ENCODE measurements at places on chromosomes 5 and 9.
A peak's percentile ranks its signal among the peaks of the same experiment; 100 is the strongest.

DNA sequence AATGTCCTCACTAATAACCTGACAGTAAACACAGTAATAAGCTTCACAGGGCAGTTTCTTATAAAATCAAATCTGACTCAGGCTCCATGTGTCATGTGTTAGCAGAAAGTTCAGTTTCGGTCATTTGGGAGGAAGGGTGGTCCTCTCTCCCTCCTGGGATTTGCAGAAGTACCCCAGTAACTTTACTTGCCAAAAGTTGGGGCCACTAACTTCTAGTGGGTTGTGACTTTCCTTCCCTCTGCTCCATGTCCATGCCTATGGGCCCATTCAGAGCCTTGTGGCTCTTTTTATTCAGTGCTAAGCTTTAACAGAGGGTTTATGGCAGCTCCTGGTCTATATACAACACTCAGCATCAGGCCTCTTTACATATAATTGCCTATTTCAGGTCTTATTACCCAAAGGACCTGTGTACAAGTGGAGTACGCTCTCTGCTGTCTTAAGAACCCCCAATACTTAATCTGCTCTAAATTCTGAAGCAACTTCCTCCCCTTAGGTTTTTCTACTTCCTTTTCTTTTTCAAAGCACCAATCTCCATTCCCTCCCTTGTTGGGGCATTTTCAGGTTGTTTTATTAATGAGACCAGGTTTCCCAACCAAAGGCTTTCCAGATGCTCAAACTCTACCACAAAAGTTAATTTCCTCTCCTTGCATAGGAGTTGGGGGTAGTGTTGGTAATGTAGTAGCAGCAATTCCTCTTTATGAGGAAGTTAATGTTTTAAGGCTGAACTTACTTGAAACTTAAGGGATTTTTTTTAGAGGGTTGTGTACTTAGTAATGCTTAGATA is 107.7 kb downstream of the CCDC192 start:
- no peak for DNase-seq

DNA sequence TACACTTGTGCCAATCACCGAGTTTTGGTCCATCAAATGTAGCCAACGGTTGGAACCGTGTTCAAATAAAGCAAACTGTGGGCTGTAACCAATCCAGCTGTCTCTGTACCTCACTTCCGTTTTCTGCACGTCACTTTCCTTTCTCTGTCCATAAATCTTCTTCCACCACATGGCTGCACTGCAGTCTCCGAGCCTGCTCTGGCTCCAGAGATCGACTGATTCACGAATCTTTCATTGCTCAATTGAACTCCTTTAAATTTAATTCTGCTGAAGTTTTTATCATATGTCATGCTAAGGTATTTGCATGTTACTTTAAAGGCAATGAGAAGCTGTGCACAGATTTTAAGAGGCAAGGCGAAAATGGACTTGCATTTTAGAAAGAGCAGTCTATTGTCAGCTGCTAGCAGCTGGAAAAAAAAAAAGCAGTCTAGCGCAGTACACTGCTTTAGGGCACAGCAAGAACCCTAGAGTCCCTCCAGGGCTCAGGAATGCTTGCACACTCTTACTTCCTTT is 13.2 kb downstream of the TTC39B start:
- peak; percentile 66 for DNase-seq

DNA sequence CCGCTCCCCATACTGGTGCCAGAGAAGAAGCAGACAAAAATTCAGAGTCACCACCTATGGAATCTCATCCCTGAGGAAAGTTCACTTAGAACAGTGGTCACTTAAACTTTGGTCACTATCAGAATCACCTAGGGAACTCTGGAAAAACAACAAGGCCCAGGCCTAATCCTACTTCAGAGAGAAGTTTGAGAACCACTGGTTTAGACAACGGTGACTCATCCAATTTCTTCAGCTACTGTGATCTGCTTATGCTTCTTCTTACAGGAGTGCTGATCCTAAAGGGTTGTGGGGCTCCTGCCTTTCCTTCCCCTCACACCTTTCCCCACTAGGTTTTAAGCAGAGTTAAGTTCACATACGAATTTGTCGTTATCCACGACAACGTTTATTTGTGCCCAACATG is 194.7 kb upstream of the KLF4 start:
- DNase-seq: no peak

DNA sequence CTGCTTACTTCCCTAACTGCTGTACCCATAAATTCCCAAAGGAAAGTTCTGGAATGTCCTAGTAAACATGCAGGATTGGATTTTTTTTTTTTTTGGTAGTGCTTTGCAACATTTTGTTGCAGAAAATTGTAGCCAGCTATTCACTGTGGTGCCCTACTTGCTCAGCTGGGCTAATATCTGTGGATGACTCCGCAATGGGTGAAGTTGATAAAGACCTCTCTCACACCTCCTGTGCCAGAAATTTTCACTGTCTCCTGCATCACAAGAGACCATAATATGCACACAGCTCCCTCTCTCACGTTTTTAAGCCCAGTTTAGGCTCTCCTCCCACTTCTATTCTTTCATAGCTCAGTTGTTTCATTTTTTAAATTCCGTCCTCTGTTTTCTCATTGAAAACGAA is 136.5 kb upstream of the C6 start:
- DNase-seq: no peak

- no peak for DNase-seq
Observed at GRCh38 chr5:142107736-142108431, 695 bp upstream of the NDFIP1 start.
